ENCODE measurements at places on chromosomes 5 and 9. TPM values are rescaled to one million over a fixed set of nuclear protein-coding genes. Genes with fewer than 3 reads are reported as not detected.

GRCh38 chr9:93003552-93004407 is 54.7 kb upstream of the SUSD3 start:
- DNase-seq: peak; percentile 75

DNA sequence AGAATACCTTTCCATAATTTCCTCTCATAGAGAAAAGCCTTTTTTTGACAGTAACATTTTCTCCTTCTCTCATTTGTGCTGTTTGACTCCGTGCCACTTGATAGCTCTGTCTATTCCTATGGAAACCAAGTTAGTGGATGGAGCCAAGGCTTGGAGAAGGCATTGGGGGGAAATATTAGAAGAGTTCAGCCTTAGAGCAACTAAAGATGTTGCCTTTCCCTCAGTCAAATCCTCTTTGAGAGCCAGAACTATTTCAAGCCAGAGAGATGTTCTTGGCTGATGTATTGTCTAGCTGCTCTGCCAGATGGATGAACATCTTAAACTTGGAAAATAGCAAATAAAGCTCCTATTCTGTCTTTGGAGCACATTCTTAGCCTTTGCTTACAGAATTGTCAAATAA is 112.4 kb downstream of the INVS start:
- no peak for DNase-seq

GRCh38 chr9:90569511-90569910 is 73.1 kb downstream of the DIRAS2 start:
- DNase-seq: no peak

DNA sequence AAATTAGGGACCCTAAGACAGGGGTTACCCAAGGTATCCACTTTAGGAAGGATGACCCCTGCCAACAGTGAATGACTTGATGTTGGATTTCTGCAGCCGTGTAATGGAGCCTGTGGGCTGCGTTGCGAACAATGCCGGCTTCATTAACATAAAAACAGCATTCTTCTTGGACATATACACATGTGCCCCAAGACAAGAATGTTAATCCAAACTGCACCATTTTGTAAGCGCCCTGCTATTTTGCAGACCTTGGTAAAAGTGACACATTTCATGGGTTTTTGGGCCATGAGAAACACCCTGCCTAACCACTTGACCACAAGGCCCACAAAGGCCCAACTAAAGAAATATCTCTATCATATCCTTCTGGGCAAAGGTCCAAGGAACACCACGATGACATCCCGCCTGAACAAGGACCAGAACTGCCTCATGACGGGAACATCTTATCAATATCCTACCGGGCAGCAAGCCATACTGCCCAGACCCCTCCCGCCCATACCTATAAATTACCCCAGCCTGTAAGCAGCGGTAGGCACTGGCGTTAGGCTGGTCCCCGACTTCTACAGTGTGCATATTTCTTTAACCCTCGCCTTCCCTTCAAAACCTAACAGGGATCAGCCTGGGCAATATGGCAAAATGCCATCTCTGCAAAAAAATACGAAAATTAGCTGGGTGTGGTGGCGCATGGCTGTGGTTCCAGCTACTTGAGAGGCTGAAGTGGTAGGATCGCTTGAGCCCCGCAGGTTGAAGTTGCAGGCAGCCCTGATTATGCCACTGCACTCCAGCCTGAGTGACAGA is 9.7 kb upstream of the PDCD1LG2 start:
- no peak for DNase-seq

DNA sequence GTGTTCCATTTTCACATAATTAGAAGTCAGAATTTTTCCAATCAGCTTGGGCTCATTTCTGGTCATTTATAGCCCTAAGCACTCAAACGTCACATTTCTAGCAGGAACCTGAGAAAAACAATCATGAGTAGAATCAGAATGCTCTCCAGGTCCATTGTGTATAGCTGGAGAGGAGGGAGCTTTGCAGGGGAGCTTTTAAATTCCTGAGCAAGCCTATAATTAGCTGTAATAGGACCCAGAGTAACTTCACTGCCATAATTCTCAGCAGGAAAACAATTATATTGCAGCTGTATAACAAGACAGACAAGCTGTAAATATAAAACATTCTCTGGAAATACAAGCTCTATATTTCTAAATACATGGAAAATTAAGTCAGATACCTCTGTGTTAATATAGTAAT is 637.6 kb upstream of the SGCD start:
- DNase-seq: no peak

LRRC70 gene
- 2.5 TPM for total RNA-seq

DNA sequence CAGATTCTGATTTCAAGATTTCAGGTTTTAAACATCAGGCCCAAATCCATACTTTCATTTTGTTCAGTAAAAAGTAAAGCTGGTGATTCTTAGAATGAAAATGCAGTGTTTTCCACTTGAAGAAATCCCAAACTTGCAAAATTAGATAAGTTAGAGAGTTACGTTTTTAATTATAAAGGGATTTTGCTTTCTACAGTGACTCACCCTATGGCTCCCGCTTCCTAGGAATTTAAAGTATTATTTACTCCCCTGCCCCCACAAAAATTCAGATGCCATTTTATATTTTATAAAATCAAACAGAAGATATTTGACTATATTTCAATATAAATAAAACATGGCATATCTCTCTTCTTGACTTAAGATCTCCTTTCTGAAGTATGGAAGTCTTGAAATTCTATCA is 402.9 kb downstream of the ZSWIM6 start:
- DNase-seq: no peak

DNA sequence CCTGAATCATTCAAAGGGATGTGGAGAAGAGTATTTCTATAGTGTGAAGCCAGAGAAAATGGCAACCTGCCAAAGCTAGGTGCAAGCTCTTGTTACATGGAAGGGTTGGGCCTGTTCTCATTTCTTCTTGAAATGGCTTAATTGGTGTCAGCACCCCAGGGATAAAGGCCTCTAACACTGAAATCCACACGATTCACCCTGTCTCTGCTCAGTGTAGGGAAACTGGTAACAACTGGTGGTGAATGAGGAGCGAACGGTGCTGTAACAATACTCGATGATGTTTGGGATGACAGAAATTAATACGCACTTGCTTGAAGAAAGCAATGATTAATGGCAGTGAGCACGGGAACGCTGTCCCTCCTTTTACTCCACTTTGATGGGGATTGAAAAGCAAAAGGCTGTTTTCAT is 16.2 kb downstream of the PBX3 start:
- DNase-seq: no peak

GRCh38 chr5:32110111-32110696 is 63.9 kb downstream of the GOLPH3 start:
- no peak for DNase-seq

GRCh38 chr9:134891053-134891452 is 10.4 kb downstream of the FCN2 start:
- DNase-seq: no peak

GRCh38 chr5:4571248-4571948 is 568.7 kb upstream of the ADAMTS16 start:
- DNase-seq: no peak

GRCh38 chr5:30030101-30030500 is 1163.4 kb upstream of the CDH6 start:
- no peak for DNase-seq

DNA sequence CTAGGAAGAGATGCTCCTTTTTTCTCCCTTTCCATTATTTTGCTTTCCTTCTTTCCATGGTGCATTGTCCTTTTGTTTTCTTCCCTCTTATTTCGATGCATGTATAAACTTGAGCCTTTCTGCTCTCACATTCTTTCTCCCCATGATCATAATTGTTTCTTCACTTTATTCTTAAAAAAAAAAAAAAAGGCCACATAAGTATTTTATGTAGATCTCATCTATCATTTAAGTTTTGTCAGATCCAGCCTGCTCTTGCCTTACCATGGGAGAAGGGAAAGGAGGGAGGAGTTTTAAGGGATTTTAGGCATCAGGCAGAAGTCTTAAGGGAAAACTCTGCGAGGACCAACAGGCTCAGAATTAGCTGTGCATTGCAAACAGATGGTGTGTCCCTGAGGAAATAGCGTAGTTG is 11.1 kb downstream of the TGFBR1 start:
- no peak for DNase-seq

GRCh38 chr5:132666310-132667123 is 7.3 kb upstream of the IL4 start:
- DNase-seq: no peak

DNA sequence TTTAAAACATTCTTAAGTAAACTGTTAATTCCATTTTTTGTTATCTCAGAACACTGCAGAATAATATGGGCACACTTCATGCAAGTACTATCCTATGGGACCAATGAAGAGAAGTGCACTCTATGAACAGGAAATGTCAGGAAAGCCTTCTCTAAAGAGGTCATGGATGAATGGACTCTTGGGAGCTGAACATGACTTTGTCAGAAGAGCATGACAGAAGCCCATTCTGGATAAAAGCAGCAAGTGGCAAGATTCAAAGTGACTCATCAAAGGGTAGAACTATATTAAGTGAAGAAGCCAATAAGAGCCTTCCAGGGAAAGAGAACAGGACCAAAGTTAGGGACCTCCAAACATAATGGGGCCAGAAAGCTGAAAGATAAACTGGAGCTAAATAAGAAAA is 94.0 kb downstream of the RAPGEF6 start:
- DNase-seq: no peak

DNA sequence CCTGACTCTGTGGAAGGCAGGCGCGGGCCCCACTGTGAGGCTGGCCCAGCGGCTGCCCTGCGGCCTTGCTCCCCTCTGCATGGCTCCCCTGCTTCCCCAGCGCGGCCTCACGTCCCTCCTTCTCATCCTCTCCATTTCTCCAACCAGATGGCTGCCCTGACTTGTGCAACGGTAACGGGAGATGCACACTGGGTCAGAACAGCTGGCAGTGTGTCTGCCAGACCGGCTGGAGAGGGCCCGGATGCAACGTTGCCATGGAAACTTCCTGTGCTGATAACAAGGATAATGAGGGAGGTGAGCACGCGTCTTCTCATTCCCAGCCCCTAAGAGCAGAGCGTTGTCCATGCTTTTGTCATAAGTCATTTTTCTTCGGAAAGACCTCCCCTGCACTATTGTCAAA is 129.0 kb upstream of the WWC1 start:
- no peak for DNase-seq

GPR150 gene
- not detected for total RNA-seq

HRCT1 gene
- total RNA-seq: 3.1 TPM

GRCh38 chr5:123659495-123659894 is 147.5 kb downstream of the CSNK1G3 start:
- DNase-seq: no peak

SH3TC2 gene
- total RNA-seq: 0.28 TPM

SPINK4 gene
- total RNA-seq: not detected

MACIR gene
- 3.8 TPM for total RNA-seq

DNA sequence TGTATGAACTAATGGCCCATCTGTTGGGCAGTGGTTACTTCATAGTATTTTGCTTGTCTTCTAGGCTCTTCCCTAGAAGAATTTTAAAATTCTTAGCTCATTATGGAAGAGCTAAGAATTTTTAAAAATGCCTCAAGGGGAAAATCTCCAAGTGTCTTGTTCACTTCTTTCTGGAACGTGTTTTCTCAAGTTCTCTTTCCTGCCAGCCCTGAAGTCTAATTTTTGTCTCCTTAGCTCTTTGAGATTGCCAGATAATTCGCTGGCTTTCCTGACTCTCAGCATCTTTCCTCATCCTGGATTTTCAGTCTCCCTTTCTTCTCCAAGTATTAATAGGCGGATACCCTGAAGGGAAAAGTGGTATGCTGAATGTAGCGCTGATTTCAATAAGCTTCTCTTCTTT is 395.4 kb downstream of the ARRDC3 start:
- no peak for DNase-seq

ARAP3 gene
- total RNA-seq: 9.3 TPM

DNA sequence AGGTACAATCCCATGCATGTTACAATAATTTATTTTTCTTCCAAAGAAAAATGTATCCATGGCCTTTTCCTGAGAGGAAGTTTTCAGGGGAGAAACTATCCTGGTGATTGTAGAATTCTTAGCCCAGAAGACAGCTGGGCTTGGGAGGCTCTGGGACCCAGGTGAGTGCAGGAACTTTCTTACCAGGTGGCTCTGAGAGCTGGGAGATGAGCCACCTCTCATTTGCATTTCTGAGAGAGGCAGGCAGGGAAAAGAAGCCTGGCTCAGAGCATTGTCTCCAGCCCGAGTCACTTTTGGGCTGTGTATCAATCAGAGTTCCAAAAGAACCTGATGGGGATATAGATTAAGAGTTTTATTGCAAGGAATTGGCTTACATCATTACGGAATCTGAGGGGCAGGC is 52.7 kb downstream of the ALG2 start:
- no peak for DNase-seq

DNA sequence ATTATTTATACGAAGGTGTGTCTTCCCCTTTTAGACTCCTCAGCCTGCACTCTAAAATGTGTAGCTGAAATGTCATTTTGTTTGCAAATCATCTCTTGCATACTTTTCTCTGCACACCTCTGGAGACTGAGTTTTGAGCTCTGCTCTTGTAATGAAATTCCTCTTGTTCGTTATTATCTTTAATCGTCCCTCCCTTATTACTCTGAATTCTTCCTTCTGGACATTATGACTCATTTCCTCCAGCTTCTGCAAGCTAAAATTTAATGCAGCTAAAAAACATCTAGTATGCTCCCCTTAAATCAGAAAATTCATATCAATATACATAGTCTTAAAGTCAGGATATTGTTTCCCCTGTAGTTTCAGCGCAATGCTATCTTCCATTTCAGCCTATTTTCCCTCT is 13.5 kb downstream of the ISL1 start:
- DNase-seq: no peak

GRCh38 chr5:66230551-66230950 is 86.5 kb downstream of the SREK1 start:
- no peak for DNase-seq

DNA sequence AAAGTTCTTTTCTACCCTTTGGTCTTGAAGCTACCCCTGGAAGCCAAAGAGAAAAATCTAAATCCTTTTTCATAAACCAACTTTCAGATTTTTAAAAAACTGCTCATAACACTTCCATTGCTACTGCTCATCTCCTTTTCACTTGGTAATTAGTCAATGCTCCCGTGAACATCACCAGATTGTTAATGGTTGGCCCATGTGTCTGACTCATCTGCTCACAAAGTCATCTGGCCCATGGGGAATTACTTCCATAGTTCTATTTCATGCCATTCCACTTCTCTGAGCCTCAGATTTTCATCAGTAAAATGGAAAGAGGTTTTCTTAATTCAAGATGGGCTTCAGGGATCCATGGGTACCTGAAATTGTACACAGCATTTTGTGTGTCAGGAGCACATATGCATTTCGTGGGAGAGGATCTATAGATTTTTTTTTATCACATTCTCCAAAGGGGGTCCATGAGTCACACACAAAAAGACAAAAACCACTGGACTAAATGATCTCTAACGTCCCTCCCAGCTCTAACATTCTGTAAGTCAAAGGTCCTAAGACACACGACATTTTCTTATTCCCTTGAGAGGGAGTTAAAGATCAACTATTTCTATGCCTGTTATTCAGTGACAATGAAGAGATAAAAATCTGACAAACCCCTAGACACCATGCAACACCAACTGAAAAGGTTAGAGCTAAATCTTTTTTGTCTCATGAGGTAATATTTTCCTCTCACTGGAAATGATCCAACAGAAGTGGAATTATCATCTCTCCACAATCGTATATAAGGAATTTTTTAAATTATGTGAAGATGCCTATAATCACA is 75.4 kb downstream of the TEX10 start:
- DNase-seq: no peak
